ENCODE measurements at places on chromosomes 7 and 10.
A peak's percentile ranks its signal among the peaks of the same experiment; 100 is the strongest.

DNA sequence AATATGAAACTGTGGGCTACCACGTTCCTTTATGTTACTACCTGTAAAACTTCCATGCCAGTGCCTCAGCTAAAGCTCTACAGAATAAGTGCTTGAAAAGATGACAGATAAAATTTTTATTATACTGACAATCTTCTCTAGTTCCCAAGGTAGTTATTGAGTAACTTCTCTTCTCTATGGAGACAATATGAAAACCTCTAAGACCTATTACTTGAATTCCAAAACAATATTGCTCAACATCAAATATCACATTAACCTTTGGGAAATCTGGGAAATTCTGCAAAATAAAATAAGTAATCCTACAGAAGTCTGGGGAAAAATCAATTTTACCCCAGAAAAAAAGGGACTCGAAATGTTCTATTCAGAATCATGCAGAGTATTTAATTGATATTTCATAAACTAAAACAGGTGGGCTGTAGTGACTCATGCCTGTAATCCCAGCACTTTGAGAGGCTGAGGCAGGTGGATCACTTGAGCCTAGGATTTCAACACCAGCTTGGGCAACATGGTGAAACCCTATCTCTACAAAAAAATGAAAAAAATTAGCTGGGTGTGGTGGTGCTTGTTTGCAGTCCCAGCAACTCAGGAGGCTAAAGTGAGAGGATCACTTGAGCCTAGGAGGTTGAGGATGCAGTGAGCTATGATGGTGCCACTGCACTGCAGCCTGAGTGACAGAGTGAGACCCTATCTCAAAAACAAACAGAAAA lies 23.8 kb upstream of the ANK3 start:
- no peak for DNase-seq

DNA sequence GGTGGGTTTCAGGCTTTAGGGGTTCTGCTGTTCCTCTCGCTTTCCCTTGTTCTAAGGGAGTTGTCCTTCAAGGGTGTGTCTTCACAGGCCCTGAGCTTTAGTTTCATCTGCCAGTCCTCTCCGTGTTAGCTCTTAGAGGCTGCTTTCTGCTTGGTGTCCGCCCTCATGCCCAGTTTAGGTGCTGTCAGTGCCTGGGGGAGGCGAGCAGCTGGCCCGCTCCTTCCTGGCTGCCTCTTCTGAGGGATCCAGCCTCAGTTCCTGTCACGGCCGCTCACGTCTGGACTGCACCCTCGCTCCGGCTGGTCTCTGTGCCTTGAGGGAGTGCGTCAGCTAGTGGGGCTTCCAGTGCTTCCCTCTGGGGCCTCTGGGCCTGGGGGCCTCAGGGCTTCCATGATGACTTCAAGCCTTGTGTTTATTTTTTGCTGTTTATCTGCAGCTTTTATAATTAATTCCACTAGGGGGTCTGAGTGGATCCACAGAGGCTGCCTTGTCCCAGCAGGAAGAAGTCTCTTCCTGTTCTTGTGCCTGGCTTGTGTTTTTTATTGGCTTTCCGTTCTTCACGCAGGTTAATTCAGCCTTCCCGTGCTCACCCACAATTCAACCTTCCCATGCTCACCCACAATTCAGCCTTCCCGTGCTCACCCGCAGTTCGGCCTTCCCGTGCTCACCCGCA lies 33.0 kb downstream of the WDR37 start:
- DNase-seq, result no peak

GRCh38 chr10:118963933-118964332 lies 65.6 kb upstream of the NANOS1 start:
- no peak for DNase-seq

GRCh38 chr10:14507781-14508180 lies 177.1 kb upstream of the FRMD4A start:
- no peak for DNase-seq

DNA sequence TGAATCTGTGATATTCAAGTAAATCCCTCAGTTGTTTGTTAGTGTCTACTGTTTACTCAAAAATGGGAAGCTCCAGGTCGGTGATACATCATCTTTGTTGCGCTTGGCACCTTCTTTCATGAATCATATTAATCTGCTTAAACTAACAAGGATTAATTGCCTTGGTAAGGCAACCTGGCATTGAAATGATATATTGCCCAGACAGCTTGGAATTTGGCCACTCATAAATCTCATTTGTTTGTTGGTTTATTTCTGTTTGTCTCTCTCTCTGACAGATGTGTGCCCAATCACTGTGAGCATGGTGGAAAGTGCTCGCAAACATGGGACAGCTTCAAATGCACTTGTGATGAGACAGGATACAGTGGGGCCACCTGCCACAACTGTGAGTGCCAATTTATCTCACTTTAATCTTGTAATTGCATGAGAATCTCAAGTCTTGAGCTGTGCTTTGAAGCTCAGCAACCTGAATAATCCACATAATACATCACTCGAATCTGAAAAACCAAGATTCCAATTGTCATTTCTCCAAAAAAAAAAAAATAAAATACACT lies 1104.8 kb upstream of the C7orf33 start:
- no peak for DNase-seq

- DNase-seq, result peak; percentile 42
These were observed at the start of gene SLC16A9 for GRCh38 chr10:59709395-59710125. Gene SLC16A9, minus strand, starts transcription at chr10:59709850. Its CDS starts 25,559 bp downstream, at chr10:59684291.

- DNase-seq, result no peak
These were observed 285.8 kb upstream of the COBL start for GRCh38 chr7:51602376-51602775.
